ENCODE measurements at places on chromosomes 16 and 17.
A peak's percentile ranks its signal among the peaks of the same experiment; 100 is the strongest.

- no peak for DNase-seq
Measured at GRCh38 chr16:89709716-89710432, 8.4 kb upstream of the SPATA2L start.

- DNase-seq: no peak
Measured at GRCh38 chr17:80453998-80454556, 22.3 kb downstream of the NPTX1 start.

DNA sequence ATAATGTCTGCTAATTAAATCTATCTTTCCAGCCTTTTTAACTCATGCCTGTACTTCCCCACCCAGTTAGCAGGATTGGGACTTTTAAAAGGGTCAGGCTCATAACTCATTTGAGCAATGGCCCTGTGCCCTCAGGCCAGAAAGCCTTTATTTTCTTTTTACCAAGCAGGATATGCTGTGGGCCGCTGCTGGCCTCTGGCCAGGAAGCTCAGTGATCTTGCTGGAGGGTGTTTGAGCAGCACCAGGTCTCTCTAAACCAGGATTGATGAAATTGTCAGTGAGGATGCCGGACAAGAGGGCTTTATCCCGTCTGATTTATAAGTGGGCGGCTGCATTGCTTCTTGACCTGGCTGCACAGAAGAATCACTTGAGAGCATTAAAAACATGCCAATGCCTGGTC lies 187.8 kb downstream of the RAB11FIP4 start:
- no peak for DNase-seq

- DNase-seq: no peak
Measured at GRCh38 chr16:88505405-88506082, 52.5 kb downstream of the ZFPM1 start.

GRCh38 chr16:86602521-86602920 lies 24.2 kb downstream of the FOXL1 start:
- DNase-seq: peak; percentile 23

GRCh38 chr17:82242977-82243647 lies 14.3 kb downstream of the SLC16A3 start:
- no peak for DNase-seq

DNA sequence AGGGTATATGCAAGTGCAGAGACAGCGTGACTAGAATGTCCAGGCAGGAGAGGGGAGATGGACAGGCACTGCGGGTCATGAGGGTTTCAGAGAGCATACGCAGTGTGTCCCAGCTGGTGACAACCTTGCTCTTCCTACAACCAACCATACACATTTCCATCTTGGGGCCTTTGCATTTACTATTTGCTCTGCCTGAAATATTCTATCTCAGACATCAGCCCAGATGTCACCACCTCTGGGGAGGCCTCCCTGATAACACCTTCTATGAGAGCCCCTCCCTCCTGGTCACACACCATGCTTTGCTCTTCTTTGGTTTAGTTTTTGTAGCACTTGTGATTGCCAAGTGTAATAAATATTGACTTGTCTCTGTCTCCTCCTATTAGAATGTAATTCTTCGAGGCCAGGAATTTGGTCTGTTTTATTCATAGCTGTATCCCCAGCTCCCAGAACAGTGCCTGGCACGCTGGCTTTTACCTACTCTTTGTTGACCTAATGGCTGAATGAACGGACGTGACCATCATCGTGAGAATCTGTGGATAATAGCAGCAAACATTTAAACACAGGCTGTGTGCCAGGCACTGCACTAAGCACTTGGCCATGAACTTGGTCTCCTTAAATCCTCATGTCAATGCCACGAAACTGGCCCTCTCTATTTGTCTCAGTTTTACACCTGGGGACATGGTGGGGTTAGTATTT lies 51.9 kb downstream of the PLCG2 start:
- DNase-seq: no peak

DNA sequence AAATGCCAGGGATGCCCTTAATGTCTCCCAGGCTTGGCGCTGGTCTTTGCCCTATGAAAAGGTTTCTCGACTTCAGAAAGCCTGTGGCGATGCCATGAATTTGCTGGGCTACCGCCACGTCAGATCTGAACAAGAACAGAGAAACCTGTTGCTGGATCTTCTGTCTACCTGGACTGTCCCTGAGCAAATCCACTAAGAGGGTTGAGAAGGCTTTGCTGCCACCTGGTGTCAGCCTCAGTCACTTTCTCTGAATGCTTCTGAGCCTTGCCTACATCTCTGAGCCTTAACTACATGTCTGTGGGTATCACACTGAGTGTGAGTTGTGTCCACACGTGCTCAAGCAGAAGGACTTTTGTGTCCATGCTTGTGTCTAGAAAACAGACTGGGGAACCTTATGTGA lies 11.4 kb downstream of the CHST4 start:
- no peak for DNase-seq

GRCh38 chr17:30248786-30249185 lies 13.3 kb upstream of the SLC6A4 start:
- no peak for DNase-seq

GRCh38 chr17:57881143-57881542 lies 31.3 kb upstream of the MRPS23 start:
- DNase-seq: no peak

DNA sequence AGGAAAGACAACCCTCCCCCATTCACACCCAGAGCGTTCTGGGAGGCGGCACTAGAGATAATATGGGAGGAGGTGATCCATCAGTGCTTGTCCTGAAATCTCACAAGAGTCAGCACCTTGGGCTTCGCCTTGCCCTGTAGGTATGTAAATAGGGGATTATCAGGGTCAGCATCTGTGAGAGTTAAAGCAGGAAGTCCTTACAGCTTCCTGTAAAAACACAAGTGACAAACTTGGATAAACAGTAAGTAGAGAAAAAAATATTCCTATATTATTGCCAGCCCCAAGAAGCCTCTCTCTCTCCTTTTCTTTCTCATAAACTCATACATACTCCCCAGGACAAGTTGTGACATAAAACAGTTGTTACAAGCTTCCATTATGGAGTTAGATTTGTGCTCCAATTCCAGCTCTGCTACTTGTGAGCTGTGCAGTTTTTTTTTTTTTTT lies 187.7 kb downstream of the MAF start:
- no peak for DNase-seq

- no peak for DNase-seq
Measured at GRCh38 chr17:81031566-81032550, 3.1 kb upstream of the BAIAP2 start.

DNA sequence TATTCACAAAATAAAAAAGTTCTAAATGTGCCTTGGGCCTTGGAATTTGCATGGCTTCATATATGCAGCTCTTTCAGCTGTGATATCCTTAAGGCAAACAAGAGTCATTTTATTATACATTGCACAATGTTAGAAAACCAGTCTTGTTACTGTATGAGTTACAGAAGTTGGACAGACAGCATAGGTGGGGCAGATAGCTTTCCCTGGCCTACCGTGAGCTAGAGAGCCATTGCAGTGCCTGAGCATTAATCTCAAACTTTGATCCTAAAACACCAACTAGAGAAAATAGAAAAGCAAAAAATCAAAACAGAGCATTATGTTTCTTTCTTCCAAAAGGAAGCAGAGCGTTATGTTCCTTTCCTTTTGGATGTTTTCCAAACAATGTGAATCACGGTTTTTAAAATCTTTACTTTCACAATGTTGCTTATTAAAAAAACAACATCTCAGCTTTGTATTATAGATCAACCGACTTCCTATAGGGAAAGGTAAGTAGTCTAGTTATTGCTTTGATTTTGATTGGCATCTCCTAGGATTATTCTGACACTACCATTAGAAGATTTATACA lies 32.2 kb downstream of the ARHGAP44 start:
- no peak for DNase-seq

GRCh38 chr17:81680150-81680549 lies 3.4 kb downstream of the ARL16 start:
- DNase-seq: no peak

- no peak for DNase-seq
Measured at GRCh38 chr16:4093495-4094126, 22.6 kb downstream of the ADCY9 start.

- DNase-seq: no peak
Measured at GRCh38 chr16:22174642-22175041, 12.3 kb downstream of the SDR42E2 start.

DNA sequence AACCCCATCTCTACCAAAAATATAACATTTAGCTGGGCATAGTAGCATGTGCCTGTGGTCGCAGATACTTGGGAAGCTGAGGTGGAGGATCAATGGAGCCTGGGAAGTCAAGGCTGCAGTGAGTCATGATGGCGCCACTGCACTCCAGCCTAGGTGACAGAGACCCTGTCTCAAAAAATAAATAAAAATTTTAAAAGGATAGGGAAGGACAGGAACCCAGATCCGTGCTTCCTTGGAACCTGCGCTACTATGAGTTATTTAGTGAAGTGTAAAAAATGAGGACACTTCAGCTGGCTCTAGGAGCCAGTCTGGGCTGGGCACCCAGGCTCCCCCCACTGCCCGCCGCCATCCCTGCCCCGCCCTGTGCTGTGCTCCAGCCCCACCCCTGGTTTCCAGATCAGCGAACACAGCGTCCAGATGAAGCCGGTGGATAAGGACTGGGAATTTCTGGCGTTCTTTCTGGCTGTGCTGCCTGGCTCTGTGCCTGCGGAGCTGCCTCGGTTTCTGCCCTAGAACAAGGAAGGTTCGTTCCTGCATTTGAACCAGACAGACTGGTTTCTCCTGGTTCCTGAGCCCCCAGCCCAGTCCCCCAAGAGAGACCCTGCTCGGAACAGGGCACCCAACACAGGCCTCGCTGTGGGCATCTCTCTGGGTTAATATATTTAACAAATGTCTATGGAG lies 18.5 kb downstream of the PLLP start:
- peak; percentile 82 for DNase-seq

DNA sequence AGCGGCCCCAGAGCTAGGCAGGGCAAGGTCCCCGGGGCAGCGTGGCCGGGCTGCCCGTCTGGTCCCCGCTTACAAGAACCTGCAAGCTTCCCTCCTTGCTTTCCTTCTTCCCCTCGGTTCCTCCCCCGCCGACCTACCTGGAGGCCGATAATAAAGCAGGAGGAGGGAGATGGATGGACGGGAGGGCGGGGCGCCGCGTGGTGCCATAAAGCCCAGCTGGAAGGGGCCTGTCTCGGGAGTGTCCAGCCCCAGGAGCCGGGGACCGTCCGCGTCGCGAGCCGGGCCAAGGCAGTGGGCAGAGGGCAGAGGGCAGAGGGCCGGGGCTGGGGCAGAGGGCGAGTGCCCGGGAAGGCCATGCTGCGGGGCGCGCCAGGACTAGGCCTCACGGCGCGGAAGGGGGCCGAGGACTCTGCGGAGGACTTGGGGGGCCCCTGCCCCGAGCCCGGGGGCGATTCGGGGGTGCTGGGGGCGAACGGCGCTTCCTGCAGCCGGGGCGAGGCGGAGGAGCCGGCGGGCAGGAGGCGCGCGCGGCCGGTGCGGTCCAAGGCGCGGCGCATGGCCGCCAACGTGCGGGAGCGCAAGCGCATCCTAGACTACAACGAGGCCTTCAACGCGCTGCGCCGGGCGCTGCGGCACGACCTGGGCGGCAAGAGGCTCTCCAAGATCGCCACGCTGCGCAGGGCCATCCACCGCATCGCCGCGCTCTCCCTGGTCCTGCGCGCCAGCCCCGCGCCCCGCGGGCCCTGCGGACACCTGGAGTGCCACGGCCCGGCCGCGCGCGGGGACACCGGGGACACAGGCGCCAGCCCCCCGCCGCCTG lies at the start of gene BHLHA9:
Gene BHLHA9, plus strand, starts transcription at position 235 of the 820 bp plus-strand sequence. Its CDS starts 120 bp downstream, at position 355.
- no peak for DNase-seq

DNA sequence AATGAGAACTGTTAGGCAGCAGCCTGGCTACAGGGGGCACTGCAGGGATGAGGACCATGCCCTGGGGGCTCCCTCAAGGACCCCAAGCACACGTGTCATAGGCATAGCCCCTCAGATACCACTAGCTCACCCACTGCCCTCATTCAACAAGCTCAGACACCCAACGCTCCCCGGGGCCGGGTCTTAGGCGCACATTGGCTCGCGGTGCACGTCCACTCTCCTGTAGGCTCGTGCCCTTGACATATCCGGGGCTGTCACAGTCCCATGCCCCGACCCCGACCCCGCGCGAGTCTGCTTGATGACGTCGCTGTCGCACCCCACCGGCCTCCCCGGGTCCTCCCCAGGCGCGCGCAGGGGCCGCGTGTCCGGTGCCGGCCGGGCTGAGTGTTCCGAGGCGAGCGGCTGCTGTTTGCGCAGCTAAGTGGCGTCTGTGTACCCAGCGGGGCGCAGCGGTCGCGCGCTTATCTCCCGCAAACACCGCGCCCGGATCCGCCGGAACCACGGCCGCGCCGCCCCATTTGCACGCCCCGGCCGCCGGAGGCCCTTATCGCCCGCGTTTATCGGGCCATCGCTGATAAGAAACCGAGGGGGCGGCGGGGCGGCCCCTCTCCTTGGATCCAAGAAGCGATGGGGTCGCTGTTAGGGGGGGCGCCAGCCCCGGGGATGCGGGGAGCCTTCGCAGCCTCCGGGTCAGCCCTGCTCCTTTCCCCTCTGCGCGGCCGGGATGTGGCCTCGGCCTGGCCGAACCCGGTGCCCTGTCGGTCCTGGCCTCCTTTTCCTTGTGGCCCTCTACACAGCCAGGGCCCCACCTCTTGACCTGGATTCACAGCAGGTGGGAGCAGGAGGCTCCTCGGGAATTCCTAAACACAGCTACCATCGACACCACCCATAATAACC lies 20.7 kb upstream of the NAGS start:
- DNase-seq: no peak

GRCh38 chr17:50311112-50311460 lies 34.8 kb upstream of the XYLT2 start:
- no peak for DNase-seq

DNA sequence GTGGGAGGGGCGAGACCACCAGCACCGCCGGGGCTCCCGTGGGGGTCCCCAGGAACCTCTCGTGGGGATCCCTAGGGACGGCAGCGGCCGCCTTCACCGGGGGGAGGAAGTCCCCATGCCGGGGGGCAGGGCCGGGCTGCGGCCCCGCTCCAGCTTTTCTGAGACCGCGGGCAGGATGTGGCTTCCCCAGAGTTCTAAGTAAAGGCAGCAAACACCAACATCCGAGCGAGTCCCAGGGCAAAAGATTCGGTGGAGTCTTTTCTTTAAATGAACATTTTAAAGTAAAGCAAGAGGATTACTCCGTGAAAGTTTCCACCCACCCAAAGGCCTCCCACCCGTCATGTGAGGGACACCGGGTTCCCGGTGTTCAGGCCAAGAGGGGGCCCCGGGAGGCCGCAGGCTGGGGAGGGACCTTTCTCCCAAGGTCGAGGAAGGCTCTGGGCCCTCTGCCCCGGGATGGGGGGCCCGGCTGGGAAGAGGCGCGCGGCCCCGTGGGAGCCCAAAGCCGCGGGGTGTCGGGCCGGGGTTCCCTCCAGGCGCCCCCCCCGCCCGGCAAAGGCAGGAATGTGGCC lies 137.2 kb upstream of the RPH3AL start:
- DNase-seq: no peak

- no peak for DNase-seq
Measured at GRCh38 chr17:31532081-31532480, 140.6 kb downstream of the RAB11FIP4 start.

- peak; percentile 2 for DNase-seq
Measured at GRCh38 chr16:72991211-72991610, 56.7 kb downstream of the ZFHX3 start.

- DNase-seq: no peak
Measured at GRCh38 chr17:81187120-81187519, 21.1 kb upstream of the AATK start.

All from lower leg skin (tissue), 4 donors.